ENCODE measurements at places on chromosomes 7 and 10.

DNA sequence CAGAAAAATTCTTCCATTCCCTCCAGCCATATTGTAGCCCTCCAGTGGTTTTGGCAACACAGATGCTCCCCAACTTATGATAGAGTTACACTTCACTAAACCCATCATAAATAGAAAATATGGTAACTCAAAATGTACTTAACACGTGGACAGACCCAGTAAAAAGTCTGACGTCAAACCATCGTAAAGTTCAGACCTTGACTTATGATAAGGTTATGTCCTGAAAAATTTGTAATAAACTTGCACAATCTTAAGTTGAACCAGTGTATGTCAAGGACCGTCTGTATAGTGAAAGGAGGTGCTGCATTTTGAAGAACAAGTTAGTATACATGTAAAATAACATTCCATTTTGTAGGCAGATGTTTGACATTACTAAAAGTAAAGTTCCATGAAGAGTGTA lies 142.8 kb downstream of the NSUN6 start:
- DNase-seq: no peak

DNA sequence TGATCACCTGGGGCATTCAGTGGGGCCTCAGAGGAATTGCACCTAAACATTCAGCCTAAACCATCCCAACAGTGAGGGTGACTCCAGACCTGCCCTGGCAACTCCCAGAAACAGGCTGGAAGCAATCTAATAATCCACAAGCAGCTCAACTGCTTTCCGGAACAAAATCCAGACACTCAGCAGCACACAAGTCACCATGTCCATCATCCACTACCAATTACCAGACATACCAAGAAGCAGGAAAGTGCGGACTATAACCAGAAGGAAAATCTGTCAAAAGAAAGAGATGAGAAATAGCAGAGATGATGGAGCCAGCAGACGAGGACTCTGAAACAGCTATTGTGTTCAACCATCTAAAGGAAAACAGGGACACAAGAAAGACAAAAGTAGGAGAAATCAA lies 342.6 kb upstream of the ZMIZ1 start:
- no peak for DNase-seq

DNA sequence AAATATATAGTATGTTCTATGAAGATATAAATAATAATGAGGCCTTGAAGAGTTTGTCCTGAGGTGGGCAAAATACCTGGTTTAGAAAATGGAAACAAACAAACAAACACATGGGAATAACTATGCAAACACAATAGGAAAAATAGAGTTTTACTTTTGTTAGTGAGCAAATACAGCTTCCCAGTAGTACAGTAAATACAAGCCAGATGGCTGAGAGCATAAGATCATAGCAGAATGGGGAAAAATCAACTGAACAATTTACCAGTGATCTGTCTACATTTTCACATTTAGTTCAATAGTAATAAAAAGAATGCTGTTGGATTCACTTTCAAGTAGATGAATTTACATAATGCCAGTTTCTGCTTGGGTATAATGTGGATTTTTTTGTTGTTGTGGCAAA lies 45.1 kb downstream of the ADD3 start:
- no peak for DNase-seq

DNA sequence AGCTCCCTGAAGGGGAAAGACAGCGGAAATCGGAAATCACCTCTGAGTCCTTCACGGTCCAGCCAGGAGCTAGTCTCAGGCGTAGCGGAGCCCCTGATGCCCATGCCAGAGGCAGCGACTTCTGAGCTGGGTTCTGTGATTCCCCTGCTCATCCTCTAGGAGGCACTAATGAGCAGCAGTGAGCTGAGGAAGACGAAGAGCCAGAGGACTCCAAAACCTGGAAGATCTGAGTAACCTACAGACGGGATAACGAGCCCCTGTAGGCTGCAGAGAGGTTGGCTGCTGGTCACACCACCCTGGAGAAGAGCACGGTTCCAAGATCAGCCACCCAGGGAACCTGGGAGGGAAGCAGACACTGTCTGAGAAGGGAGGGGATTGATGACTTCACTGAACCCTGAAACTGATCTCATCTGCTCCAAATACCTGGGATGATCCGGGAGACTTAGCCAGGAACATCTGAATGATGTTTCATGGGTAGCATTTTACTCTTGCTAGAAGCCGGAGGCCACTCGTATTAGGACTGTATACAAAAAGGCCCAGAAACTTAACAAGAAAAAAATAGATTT lies 304.1 kb downstream of the PAXIP1 start:
- DNase-seq: no peak

DNA sequence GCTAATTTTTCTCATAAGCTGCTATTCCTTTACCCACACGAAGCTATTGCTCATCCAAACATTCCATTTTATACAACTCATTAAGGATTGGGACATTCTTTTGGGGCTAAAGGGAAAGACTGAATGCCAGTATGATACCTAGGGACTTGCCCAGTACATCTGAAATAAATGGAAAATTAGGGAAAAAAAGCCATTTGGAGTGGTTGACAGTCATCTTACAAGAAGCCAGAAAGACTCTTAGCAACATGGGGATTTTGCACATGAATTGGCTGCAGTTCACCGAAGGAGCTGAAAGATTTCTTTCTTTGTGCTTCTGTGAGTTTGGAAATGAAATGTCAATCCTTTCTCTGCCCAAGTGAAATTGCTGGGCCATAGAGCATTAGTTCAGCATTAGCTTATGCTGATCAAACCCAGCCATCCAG lies 43.3 kb upstream of the MTURN start:
- DNase-seq: no peak

DNA sequence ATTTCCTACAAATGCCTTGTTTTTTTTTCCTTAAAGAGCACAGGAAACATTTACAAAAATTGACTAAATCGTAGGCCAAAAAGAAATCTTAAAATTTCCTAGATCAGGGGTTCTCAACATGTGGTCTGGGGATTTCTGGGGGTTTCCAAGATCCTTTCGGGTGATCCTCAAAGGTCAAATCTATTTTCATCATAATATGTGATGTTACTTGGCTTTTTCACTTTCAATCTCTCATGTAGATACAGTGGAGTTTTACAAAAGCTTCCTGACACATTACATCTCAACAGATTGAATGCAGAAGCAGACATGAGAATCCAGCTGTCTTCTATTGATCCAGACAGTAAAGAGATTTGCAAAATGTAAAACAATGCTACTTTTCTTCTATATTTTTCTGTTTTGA lies 497.3 kb downstream of the INHBA start:
- no peak for DNase-seq

DNA sequence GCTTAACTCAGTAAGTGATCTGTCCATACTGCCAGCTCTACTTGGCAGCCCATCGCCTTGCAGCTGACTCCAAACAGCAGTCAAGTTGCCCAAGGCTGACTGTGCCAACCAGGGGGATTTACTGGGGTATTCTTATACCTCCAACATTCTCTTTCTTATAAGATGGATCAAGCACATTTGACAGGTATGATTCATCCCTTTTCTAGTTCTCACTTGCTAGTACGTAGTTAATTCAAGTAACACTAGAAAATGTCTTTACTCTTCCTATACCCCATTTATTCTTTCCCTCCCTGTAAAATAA lies 77.0 kb downstream of the SLC25A13 start:
- DNase-seq: no peak

- no peak for DNase-seq
These were observed 29.7 kb downstream of the KIAA1217 start for GRCh38 chr10:24238519-24239247.

All from esophagus squamous epithelium (tissue), 5 donors.